ENCODE measurements at places on chromosomes 6 and 20. TPM values are rescaled to one million over a fixed set of nuclear protein-coding genes. Genes with fewer than 3 reads are reported as not detected.

GRCh38 chr6:152598901-152599537 lies 38.1 kb downstream of the SYNE1 start:
- no peak for DNase-seq

GRCh38 chr6:150598401-150598800 lies 1.3 kb upstream of the PLEKHG1 start:
- no peak for DNase-seq

The DEFB115 gene
- not detected for polyA plus RNA-seq

The STX11 gene
- 9.5 TPM for polyA plus RNA-seq

The LAMP5 gene
- polyA plus RNA-seq = not detected

- DNase-seq = no peak
Measured at GRCh38 chr6:9795880-9796279, 619.0 kb downstream of the TFAP2A start.

The RRAGD gene
- 3.1 TPM for polyA plus RNA-seq

The LAMA2 gene
- polyA plus RNA-seq = 0.20 TPM

The FIG4 gene
- 28.5 TPM for polyA plus RNA-seq

DNA sequence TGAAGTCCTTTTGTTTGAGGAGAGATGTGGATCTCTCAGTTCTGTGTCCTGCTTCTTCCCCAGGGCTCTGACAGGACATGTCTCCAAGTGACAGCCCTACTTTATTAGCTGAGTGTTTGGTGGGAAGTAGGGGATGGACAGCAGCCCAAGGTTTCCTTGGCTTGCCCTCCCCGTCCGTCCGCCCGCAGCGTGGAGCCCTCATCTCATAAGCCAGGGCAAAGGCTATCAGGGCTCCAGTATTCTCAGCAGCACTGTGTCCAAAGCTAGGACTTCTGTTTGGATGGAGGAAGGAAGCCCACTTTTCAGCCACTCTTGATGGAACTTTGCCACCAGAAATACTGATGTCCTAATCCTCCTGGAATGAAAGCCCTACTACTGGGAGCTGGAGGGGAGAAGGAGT lies 13.6 kb downstream of the CDC5L start:
- DNase-seq = no peak

The TXLNB gene
- polyA plus RNA-seq = 0.78 TPM

DNA sequence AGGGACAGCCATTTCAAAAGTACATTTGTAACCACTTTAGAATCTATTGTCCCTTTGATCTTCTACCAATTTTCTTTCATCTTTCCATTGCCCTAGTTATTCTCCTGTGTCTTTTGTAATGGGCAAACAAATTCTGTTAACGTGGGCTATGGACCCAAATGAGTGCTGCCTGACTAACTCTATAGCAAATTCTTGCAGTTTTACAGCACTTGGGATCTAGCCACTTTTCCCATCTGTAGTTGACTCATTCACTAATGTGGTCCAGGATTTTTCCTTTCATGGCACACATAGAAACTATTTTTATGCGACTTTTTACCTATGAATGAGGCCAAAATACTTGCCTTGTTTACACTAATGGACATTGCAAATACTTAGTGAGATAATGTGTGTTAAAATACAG lies 52.0 kb downstream of the GRIK2 start:
- no peak for DNase-seq

- no peak for DNase-seq
Measured at GRCh38 chr20:40810332-40811000, 121.4 kb upstream of the MAFB start.

DNA sequence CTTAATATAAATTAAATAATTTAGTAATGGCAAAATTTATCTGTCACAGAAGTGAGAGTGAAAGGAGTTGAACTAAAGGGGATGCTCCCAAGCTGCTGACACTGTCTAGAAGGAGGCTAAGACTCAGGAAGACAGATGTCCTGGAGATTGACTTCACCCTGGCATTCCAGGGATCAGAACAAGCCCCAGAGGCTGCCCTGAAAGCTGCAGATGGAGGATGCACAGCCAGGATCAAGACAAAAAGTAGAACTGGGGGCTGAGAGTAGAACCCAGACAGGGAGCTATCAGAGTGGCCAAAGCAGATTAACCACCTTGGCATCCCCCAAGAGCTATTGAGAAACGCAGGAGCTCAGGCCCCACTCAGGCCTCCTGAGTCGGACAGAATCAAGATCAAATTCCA lies 189.2 kb upstream of the PLCB4 start:
- DNase-seq = no peak

The HAO1 gene
- polyA plus RNA-seq = not detected

DNA sequence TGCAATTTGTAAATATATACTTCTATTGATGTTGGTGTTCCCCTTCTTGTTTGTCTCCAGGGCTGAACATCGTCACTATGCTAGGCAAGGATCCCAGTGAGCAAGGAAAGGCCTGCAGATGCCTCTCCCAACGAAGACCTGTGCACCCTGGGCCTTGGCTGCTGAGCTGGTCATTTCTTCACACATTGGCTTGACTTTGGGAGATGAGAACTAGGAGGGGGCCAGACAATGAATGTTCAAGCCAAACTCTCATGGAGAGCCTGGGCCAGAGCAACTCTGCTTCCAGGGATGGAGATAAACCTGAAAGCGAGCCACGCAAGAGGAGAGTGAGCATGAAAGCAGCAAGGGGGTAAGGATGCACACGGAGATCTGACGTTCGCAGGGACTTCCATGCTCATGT lies 104.0 kb downstream of the CLIC5 start:
- DNase-seq = no peak

DNA sequence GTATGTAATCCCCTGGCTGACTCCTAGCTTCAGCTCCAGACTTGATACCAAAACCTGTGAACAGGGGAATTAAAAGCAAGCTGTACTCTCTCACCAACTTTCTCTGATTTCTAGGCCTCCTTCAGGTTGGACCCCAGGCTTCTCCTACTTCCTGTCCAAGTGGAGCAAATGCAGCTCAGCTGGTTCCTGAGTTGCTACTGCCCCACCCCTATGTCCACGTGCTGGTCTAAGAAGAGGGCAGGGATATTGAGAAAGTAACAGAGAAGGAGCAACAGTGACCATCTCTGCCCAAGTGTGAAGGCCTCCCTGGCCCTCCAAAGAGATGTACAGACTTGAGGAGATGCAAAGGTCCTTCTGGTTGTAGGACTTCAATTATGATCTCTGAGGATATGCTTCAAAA lies 188.3 kb upstream of the MCHR2 start:
- DNase-seq = no peak

The MDFI gene
- not detected for polyA plus RNA-seq
